ENCODE measurements at places on chromosomes 12 and 14.

DNA sequence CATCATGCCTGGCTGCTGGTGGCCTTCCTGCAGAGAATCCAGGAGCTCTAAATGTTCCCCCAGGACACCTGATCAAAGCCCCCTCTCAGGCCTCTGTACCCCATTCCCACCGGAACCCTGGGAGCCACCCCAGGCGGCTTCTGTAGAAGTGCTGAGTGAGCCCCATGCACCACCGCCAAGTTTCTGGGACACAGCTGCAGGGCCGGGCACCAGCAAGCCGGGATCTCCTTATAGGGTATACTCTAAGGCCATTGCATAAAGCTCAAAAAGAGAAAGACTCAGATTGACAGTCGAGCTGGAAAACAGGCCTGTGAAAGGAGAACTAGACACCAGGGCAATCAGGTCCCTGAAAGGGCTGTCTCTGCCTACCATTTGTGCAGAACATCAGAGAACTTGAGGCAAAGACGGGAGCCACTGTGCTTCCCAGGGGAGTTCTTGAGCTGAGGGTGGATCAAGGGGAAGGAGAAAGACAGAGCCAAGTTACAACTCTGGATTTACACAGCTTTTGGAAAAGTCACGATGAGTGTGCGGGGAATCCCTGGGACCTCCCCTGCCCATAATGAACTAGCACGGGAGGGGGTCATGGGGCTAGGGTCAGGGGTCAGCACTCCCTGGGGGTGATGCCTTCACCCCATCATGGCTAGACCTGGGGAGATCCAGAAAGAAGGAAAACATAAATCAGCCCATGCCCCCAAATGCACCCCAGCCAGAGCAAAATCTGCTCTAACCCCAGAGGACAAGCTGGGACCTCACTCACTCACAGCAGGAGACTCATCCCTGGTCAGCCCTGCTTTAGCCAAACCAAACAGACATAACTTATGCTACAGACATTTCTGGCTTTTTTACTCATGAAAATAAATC is 51.1 kb downstream of the ITPK1 start:
- DNase-seq = no peak

GRCh38 chr14:79482825-79483224 is 728.5 kb downstream of the DIO2 start:
- no peak for DNase-seq

DNA sequence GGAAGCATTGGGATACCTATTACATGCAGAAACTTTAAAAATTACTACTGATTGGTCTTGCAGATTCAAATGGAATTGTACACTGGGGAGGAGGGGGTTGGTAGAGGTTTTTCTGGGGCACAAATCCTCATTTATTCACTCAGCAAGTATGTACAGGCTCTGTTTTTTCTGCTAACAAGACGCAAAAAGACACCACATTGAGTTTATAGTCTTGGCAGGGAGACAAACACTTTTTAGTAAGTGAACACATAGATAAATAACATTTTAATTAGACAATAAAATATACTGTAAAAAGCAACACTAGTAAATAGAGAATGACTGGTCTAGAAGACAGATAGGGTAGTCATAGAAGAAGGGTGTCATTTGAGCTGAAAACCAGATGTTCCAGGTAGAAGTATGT is 23.8 kb downstream of the GLIPR1L2 start:
- DNase-seq = no peak

- DNase-seq = no peak
Observed at GRCh38 chr14:68669111-68669511, 123.8 kb downstream of the ZFP36L1 start.

DNA sequence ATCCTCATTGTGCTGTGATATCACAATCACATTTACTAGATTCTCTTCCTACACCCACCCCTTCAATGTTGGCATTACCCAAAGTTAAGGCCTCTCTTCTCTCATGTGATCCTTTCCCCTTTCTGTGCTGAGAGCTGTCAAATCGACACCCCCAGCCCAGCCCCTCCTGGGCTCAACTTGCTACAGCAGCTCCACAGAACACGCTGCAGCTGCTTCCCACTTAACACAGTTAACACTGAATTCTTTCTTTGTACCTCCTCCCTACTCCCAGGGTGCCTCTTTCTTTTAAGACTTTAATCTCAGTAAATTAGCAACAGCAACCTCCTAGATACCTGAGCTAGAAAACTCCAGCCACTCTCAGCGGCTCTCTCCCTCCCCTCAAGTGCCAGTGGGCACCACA is 17.8 kb downstream of the SPTB start:
- DNase-seq = no peak

DNA sequence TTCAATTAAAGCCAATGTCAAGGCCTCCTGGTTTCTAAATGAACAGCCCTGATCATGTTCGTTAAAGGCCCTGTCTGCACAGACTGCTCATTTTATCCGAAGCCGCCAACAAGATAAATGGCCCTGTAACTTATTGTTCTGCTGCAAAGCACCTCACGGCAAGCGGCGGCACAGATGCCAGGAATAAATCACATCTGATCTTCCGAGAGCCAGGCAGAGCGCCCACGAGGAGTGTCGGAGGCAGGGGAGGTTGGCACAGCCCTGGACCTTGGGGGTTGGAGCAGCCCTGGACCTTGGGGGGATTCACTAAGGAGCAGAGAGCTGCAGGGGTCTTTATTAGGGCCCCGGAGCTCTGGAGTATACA is 110.5 kb downstream of the SCARB1 start:
- no peak for DNase-seq

- no peak for DNase-seq
Observed at GRCh38 chr14:58128416-58128815, 23.6 kb downstream of the ARMH4 start.

- DNase-seq = no peak
Observed at GRCh38 chr12:121657305-121658008, 12.0 kb downstream of the MORN3 start.

- no peak for DNase-seq
Observed at GRCh38 chr12:3493859-3494176, 2.8 kb downstream of the PRMT8 start.

GRCh38 chr12:69417741-69418167 is 52.4 kb upstream of the FRS2 start:
- DNase-seq = no peak

GRCh38 chr12:1281683-1282366 is 290.8 kb downstream of the ERC1 start:
- no peak for DNase-seq

DNA sequence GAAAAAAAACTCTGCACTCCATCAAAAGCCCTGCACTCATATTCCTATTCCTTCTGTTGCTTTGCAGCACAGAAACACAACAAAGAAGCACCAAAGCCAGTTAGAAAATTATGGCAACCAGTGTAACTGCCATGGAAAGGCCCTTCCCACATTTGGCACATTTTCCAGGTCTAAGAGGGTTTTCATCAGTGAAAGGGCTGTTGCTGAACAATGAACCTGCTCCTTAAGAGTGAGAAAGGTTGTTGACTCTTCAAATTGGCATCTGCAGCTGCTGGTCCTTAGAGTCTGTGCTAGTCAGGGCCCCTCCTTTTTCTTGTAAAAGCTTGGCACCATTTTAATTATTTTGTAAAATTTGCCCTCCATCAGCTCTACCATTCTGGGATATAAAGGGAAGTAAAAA is 378.7 kb upstream of the KITLG start:
- DNase-seq = peak; percentile 96

DNA sequence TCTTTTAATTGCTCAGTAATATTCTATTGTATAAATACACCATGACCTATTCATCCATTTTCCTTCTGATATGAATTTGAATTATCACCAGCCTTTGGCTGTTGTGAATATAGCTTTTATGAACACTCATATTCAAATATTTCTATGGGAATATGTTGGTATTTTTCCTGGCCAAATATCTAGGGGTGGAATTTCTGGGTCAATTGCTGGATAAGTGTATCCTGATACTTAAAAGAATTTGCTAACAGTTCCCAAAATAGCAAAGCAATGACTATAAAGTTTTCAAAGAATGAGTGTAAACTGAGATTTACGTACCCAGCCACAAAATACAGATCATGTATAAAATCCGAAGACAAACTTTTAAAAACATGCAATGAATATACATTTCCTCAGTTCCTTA is 148.7 kb upstream of the CLEC14A start:
- no peak for DNase-seq

- DNase-seq = no peak
Observed at GRCh38 chr12:123723765-123724164, 11.6 kb downstream of the ATP6V0A2 start.

- peak; percentile 34 for DNase-seq
Observed at GRCh38 chr12:83092129-83092528, 405.4 kb downstream of the TMTC2 start.

GRCh38 chr12:131565267-131566015 is 145.4 kb upstream of the SFSWAP start:
- no peak for DNase-seq

DNA sequence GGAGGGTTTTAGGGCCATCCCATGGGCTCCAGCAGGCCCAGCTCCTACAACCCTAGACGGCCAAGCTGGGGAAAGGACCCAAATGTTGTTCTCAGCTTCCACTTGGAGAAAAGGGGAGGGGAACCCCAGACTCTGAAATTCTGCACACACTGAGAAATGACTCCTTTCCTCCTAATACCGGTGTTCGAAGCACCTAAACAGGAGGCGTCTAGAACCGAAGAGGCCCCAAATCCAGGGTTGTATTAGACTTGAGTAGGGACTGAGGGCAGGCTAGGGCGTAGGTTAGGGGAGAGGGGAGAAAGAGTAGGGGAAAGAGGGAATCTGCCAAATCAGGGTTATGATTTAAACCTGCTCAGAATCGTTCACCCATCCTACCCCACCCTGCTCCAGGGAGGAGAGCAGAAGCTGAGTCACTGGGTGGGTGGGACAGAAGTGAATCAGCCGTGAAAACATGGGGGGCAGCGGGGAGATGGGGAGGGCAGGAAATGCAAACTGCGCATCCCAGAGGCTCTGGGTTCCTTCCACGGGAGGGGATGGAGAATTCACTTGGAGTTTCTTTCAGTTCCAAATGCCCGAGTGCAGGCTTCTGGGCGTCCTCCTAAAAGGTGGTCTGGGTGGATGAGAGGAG is 1.0 kb downstream of the IGFBP6 start:
- no peak for DNase-seq

GRCh38 chr14:33062881-33063280 is 124.2 kb downstream of the NPAS3 start:
- no peak for DNase-seq

- no peak for DNase-seq
Observed at GRCh38 chr14:87052646-87053225, 940.2 kb downstream of the GALC start.

DNA sequence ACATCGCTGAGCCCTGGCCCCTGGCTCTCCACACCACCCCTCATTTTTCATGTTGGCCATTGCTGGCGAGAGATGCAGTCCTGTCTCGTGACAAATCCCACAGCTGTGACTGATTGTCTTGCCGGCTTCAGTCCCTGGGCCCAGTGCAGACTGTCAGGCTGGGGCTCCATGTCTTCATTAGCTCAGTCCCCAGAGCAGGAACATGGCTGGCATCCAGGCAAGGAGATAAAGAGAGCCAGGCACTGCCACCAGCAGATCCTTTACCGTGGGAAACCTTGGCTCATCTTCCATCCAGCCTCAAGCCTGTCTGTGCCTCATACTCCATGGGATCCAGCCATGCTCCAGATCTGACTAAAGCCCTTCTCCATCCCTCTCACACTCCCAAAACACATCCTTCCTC is 284.7 kb upstream of the FKBP4 start:
- no peak for DNase-seq

GRCh38 chr12:13404111-13404628 is 207.6 kb downstream of the EMP1 start:
- DNase-seq = no peak

GRCh38 chr14:87679866-87680265 is 313.1 kb downstream of the GALC start:
- no peak for DNase-seq

DNA sequence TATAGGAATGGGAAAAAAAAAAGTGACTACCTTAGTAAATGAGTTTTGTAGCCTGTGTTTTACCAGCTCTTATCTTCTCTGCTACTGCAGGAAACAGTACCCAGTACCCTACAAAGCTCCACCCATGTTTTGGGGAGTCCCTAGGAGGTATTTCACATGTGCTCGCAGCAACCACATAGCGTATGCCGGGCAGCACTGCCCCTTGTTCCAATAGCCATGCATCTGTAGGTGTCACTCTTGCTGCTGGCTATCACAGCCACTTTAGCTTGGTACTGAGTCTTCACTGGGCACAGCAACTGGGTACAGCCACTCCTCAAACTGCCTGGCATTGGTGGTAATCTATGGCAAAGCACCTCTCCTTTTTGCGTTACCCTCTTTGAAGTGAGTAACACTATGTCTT is 2.0 kb upstream of the MDM1 start:
- no peak for DNase-seq

- DNase-seq = no peak
Observed at GRCh38 chr12:84124211-84124610, 788.4 kb downstream of the SLC6A15 start.

All from NCI-H1436 (cell line).